ENCODE measurements at places on chromosomes 7 and 10.

DNA sequence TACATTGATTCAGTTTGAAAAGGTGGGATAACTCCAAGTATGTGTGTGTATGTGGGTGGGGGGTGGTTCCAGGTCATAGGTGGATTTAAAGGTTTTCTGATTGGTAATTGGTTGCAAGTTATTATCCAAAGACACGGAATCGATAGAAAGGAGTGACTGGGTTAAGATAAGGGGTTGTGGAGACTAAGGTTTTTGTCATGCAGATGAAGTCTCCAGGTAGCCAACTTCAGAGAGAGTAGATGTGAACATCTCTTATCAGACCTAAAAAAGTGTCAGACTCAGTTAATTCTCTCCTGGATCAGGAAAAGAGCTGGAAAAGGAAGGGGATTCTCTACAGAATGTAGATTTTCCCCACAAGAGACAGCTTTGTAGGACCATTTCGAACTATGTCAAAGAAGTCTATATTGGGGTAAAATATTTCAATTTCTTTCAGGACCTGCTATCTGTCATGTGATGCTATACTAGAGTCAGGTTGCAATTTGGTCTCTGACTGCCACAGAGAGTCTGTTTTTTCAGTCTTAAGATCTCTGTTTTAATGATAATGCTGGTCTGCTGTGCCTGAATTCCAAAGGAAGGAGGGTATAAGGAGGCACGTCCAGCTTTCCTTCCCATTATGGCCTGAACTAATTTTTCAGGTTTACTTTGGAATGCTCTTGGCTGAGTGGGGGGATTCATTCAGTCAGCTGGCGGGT, 3.6 kb downstream of the C7orf57 start:
- DNase-seq = no peak

- DNase-seq = no peak
These were observed 79.0 kb downstream of the TRIL start for GRCh38 chr7:28879105-28879504.

DNA sequence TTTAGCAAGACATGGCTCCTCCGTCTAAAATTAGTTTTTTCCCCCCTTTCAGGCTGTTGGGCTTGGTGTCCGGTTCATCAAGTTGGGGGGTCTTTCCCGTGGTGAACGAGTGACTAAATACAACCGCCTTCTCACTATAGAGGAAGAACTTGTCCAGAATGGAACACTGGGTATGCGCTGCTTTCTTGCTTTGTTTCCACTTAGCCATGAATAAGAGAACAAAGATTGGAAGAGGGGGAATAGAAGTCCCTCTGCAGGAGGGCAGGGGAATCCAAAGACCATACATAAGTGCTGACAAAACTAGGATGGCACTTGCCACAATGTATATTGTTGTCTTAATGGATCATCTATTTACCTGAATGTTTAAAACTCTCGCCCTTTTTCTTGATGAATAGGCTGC, 30.5 kb downstream of the ENO4 start:
- no peak for DNase-seq

GRCh38 chr10:100930368-100930767, 17.6 kb downstream of the SLF2 start:
- no peak for DNase-seq

GRCh38 chr10:89091496-89091895, 100.9 kb downstream of the FAS start:
- no peak for DNase-seq

- no peak for DNase-seq
These were observed 559.4 kb downstream of the SUGCT start for GRCh38 chr7:40694026-40694809.

DNA sequence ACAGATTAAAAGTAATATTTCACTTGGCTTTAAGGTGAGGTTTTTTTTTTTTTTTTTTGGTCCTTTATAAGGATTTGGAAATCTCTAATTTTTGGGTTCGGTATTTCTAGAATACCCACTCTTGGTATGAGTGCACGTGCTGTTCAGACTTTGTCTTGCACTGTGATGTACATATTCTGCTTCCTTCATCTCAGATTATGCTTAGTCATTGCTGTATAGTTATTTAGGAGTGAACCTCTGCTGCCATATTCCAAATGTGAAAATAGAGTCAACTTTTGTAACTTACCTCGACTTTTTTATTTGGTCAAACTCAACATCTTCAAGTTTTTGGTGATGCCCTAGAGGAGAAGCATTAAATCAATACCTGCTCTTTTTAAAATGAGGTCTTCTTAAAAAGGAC, 40.1 kb upstream of the HBP1 start:
- DNase-seq = no peak

DNA sequence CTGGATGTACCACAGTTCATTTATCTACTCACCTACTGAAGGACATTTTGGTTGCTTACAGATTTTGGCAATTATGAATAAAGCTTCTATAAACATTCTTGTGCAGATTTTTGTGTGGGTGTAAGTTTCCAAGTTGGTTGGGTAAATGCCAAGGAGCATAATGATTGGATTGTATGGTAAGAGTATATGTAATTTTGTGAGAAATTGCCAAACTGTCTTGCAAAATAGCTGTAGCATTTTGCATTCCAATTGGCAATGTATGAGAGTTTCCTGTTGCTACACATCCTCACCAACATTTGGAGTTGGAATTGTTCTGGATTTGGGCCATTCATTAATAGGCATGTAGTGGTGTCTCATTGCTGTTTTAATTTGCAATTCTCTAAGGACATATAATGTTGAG, 33.9 kb upstream of the HYAL4 start:
- peak; percentile 19 for DNase-seq

- DNase-seq = no peak
These were observed 26.7 kb downstream of the SEC23IP start for GRCh38 chr10:119919271-119919670.

- DNase-seq = no peak
These were observed 101.0 kb upstream of the EGFR start for GRCh38 chr7:54917613-54918391.

GRCh38 chr7:24911213-24911603, 68.8 kb downstream of the OSBPL3 start:
- DNase-seq = peak; percentile 41

DNA sequence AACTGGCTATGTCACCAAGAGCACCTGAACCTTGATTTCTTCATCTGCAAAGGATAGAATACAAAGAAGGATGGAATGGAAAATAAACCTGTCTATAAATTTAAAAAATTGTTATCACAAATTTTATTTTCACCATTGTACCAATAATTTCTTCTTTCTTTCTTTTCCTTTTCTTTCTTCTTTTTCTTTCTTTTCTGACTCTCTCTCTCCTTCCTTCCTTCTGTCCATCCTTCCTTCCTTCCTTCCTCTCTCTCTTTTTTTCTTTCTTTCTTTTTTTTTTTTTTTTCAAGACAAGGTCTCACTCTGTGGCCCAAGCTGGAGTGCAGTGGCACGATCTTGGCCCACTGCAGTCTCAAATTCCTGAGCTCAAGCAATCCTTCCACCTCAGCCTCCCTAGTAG, 36.6 kb upstream of the SORBS1 start:
- no peak for DNase-seq

DNA sequence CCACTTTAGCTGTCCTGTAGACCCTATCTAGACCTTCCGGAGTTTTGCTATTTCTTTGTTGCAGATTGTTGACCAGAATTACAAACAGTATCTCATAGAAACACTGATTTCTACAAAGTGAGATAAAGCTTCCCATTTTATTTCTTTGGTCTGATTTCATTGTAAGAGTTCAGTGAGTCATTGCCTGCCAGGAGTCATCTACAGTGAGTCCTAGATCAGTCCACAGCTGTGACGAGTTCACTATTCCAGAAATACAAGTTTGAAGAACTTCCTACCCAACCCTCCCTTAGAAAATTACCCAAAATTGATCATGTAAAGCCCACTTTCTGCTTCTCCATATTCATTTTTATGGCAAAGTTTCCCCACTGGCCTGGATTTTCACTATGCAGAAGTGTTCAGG, 905.5 kb downstream of the CNTNAP2 start:
- DNase-seq = no peak

GRCh38 chr7:51471981-51472296, 155.3 kb upstream of the COBL start:
- DNase-seq = no peak

DNA sequence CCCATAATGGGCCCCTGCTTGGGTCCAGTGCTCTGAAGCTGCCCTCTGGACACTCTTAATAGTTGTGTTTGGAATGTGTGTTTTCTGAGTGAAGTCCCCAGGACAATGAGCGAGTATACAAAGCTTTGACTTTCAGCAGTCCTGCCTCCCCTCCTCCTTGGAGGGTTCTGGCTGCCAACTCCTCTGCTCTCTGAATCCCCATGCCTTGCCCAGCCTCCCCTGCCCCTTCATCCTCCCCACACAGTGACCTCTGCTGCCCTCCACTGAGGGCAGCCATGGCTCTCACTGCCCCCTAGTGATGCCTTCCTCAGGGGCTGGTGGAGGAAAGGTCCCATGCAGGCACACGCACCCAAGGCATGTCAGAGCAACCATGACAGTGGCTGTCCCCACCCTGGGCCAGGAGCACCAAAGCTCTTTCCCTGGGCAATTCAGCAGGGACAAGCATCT, 40.9 kb downstream of the FRMPD2 start:
- no peak for DNase-seq

DNA sequence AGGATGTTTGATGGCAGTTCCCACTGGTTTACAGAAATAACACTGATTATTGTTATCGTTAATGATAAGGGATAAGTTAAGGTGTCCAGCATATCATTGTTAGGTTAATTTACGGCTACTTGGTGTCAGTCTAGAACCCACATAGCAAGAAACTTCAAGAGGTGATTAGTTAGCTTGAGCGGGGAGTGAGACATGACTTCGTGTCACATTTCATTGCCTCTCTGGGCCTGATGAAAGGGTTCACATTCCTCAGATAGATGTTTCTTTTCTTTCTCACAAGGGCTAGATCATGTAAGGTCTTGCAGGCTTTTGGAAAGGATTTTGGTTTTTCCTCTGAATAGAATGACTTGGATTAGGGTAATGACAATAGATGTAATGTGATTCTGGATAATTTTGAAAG, 26.7 kb downstream of the WAC start:
- DNase-seq = no peak

- peak; percentile 81 for DNase-seq
These were observed 2.4 kb upstream of the CNOT4 start for GRCh38 chr7:135512135-135512887.

GRCh38 chr10:123585477-123586445, 80.4 kb upstream of the GPR26 start:
- DNase-seq = no peak

- no peak for DNase-seq
These were observed 34.6 kb downstream of the MPLKIP start for GRCh38 chr7:40099837-40100236.

DNA sequence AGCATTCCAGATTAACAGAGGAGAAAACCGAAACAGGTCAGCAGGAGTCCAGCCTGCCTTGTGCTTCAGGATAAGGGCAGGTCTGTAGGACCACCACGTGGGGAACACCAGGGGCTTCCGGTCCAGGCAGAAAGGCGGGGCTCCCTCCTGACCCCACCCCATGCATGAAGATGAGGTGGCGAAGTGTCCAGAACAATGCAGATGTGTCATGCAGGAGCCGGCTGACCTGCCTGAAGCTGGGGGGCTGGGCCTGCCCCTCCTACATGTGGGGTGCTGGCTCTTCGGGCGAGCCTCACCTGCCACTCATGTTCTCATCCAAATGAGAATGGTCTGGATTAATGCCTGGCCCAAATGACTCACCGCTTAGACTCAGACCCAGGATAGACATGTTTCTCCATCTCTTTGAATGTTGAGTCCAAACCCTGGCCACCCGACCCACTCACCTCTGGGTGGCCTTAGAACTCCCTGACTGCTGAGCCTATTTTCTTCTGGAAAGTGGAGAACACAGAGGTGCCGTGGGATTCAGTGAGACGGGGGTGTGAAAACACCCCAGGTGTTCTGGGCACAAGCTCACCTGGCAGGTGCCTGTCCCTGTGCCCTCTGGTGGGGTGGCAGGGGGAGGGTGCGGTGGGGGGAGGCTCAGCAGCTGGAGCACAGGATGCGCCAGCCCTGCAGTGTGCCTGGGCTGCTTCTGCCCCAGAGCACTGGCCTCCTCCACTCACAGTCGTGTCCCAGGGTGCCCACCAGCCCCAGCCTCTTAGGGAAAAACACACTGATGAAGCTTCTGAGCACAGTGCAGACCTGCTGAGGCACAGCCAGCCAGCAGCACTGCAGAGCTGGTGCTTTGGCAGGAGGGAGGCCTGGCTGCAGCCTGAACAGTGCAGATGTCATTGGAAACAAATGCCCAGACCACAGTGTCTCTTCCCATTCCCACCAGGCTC, 55.2 kb upstream of the GDF10 start:
- no peak for DNase-seq

DNA sequence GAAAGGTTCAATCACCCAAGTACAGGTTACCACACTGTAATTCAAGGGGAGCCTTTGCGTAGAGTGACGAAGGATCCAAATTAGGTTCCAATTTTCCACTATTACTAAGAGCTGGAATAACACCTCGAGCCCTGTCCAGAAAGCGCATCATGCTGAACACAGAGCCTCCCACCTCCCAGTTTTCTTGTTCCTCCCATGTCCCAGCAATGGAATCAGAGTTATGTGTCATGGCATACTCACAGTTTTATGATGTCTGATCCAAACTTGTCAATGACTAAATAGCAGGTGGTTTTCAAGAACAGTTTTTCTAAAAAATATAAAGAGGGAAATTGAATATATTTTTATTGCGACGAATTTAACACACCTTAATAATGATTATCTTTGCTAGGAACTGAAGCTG, 50.6 kb downstream of the AOAH start:
- no peak for DNase-seq

- DNase-seq = peak; percentile 89
These were observed 402.9 kb upstream of the GALNT17 start for GRCh38 chr7:70728872-70729552.

DNA sequence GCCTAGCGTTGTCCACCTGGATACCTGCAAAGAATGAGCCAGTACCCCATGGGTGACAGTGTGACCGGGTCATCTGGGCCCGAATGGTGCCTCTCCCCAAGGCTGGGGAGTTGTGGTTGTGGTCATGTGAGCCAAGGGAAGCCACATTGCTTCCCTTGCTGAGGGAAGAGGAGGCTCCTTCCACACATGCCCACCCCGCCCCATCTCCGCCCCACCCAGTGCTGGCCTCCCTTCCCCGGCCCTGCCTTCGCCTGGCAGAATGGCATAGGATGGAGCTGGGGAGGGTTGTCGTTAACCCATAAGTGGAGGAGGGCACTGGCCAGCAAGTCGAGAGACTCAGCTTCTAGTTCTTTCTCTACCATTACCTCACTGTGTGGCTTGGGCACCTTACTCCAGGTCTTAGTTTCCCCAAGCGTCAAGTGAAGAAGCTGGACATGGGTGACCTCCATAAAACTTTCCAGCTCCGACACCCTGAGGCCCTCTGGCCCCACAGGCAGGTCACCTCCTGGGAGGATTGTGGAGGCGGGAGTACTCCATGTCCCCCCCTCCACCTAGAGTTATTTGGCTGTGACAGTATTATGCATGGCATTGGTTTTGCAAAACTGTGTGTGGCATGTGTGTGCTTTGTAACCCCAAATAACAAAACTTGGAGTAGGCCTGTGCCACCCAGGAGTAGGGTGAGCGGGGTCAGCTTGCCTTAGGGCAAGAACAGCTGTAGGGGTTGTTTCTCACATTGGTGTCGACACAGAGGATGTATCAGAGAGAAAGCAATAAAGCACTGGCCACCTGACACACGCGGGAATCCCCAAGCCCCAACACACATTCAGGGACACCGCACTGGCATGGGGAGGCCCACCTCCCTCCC, 90.5 kb upstream of the MACROH2A2 start:
- no peak for DNase-seq

- no peak for DNase-seq
These were observed 181.3 kb downstream of the IMMP2L start for GRCh38 chr7:111380945-111381344.

GRCh38 chr7:114365791-114366190, 48.8 kb upstream of the FOXP2 start:
- no peak for DNase-seq

GRCh38 chr7:22911889-22912288, 89.2 kb upstream of the TOMM7 start:
- no peak for DNase-seq

Measured in A673 (cell line).